ENCODE measurements at places on chromosomes 13 and 19.

- peak; percentile 48 for DNase-seq
These were observed 537.6 kb downstream of the EFNB2 start for GRCh38 chr13:105997581-105998550.

DNA sequence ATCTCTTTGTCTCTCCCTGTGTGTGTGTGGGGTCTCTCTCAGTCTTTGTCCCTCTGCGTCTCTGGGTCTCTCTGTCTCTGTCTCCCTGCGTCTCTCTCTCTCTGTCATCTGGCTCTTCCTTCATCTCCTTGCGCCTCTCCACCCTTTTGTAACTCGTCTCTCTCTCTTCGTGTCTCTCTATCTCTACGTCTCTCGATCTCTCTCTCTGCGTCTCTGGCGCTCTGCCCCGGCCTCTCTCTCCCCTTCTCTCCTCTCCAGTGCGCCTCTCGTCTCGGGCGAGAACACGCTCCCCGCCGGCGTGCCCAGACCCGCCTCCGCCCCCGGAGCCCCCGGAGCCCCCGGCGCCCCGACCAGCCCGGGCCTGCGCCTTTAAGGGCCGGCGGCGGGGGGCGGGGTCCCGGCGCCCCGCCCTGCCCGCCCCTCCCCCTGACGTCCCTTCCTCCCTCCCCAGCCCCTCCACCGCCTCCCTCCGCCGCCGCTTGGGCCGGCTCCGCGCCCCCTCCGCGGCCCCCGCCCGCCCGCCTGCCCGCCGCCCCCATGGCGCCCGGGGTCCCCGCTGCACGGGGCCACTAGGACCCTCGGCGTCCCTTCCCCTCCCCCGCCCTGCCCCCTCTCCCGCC is at the start of gene MARK4:
Gene MARK4, plus strand, starts transcription at position 440 of the 620 bp plus-strand sequence. CDS start 318 bp downstream, outside the sequence.
- DNase-seq = peak; percentile 92

GRCh38 chr13:31476753-31477152 is 262.6 kb upstream of the RXFP2 start:
- DNase-seq = no peak

- no peak for DNase-seq
These were observed at the start of gene UPK1A for GRCh38 chr19:35666251-35666913. Gene UPK1A, plus strand, starts transcription at chr19:35666517. Its CDS starts 296 bp downstream, at chr19:35666813.

Measured in AG08395 (cell line).